ENCODE measurements at places on chromosomes 16 and 17.

DNA sequence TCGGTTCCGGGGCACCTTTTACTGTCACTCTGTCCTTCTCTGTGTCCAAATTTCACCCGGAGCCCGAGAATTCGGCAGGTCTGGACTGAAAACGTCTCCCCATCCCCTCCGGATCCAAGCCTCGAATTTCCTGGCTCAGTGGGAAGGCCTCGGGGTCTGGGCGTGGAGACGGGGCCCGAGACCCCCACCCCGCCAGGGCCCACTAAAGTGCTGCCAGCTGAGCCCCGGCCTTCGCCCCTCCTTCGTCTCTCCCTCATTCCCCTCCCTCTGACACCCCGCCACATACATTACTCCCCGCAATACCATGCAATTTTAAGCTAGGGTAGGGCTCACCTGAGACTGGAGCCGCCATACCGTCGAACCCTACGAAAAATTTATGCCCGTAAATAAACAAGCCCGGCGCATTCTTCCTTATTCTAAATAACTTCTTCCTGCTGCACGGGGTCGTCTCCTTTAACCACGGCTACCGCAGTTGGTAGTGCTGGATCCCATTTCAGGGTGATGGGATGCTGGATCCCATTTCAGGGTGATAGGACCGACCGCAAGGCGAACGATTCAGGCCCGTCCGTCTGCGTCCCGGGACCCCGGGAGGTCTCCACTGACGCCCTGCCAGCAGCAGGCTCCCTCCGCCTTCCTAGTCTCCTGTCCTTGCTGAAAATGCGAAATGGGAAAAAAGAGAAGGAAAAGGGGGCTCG is 4.4 kb upstream of the OR1F1 start:
- no peak for DNase-seq

- DNase-seq, result no peak
Measured at GRCh38 chr17:68197091-68197996, 50.5 kb upstream of the AMZ2 start.

- no peak for DNase-seq
Measured at GRCh38 chr17:851924-852323, 69.8 kb downstream of the MRM3 start.

- peak; percentile 35 for DNase-seq
Measured at GRCh38 chr16:84478172-84478947, 26.1 kb downstream of the MEAK7 start.

- DNase-seq, result peak; percentile 87
Measured at GRCh38 chr16:66028510-66029216, 337.8 kb upstream of the CDH5 start.

GRCh38 chr16:30953511-30954124 is 3.9 kb upstream of the SETD1A start:
- DNase-seq, result peak; percentile 83

GRCh38 chr16:69338557-69339288 is 641 bp downstream of the COG8 start:
- DNase-seq, result no peak

- DNase-seq, result no peak
Measured at GRCh38 chr16:10332241-10332640, 53.6 kb upstream of the ATF7IP2 start.

GRCh38 chr16:84483882-84484565 is 20.4 kb downstream of the MEAK7 start:
- DNase-seq, result no peak

- peak; percentile 84 for DNase-seq
Measured at GRCh38 chr17:41026715-41027471, at the start of gene KRTAP1-5. KRTAP1-5 (minus strand) TSS chr17:41027208; CDS start chr17:41027155, 53 bp downstream.

GRCh38 chr16:89261691-89262563 is 44.4 kb downstream of the ZNF778 start:
- no peak for DNase-seq

DNA sequence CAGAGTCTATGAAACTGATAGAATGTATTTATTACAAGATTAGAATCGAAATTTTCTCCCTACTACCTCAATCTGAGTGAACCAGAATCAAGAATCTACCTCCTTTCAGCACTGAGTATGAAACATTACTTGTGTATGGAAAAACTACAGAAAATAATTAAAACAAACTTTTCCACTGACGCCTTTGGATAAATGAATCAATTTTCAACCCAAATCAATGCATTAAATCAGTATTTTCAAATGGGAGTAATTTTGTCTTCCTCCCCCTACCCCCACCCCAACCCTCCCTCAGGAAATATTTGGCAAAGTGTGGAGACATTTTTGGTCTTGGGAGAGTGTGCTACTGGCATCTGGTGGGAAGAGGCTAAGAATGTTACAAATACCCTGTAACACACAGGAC is 7.8 kb upstream of the ABCA10 start:
- no peak for DNase-seq

- DNase-seq, result no peak
Measured at GRCh38 chr16:49575346-49576172, 202.0 kb downstream of the C16orf78 start.

- no peak for DNase-seq
Measured at GRCh38 chr16:78789561-78789960, 690.1 kb downstream of the WWOX start.

- no peak for DNase-seq
Measured at GRCh38 chr16:58366247-58367031, 25.8 kb upstream of the GINS3 start.

DNA sequence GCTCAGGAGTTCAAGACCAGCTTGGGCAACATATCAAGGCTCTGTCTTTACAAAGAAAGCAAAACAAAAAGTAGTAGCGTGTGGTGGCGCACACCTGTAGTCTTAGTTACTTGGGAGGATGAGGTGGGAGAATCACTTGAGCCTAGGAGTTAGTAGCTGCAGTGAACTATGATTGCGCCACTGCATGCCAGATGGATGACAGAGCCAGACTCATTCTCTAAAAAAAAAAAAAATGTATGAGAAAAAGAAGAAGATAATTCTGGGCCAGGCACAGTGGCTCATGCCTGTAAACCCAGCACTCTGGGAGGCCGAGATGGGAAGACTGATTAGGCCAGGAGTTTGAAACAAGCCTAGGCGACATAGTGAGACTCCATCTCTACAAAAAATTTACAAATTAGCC is 28.5 kb downstream of the STAT5B start:
- DNase-seq, result peak; percentile 61

DNA sequence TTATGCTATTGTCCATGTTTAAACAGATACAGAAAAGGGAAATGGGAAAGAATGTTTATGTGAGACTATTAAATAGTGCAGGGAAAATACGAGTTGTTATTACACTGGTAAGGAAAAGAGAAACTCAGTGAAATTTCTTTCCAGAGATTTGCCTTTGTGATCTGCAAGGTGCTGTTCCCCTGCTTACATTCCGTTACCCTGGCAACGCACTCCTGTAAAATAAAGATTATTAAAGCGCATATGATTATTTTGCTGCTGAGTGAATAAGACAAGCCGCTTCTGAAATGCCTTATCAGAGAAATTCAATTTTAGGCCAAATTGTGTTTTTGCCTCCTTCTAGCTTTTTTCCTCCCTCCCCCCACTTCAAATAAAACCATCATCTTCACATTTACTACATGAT is 328.6 kb upstream of the PMFBP1 start:
- no peak for DNase-seq

GRCh38 chr17:29621751-29622194 is 939 bp downstream of the CORO6 start:
- DNase-seq, result no peak

GRCh38 chr17:14341866-14342265 is 41.0 kb downstream of the HS3ST3B1 start:
- DNase-seq, result no peak

All from adipocyte (in vitro differentiated cells).